Esophagus squamous epithelium (tissue), 5 donors: ENCODE measurements at places on chromosomes 16 and 17.

DNA sequence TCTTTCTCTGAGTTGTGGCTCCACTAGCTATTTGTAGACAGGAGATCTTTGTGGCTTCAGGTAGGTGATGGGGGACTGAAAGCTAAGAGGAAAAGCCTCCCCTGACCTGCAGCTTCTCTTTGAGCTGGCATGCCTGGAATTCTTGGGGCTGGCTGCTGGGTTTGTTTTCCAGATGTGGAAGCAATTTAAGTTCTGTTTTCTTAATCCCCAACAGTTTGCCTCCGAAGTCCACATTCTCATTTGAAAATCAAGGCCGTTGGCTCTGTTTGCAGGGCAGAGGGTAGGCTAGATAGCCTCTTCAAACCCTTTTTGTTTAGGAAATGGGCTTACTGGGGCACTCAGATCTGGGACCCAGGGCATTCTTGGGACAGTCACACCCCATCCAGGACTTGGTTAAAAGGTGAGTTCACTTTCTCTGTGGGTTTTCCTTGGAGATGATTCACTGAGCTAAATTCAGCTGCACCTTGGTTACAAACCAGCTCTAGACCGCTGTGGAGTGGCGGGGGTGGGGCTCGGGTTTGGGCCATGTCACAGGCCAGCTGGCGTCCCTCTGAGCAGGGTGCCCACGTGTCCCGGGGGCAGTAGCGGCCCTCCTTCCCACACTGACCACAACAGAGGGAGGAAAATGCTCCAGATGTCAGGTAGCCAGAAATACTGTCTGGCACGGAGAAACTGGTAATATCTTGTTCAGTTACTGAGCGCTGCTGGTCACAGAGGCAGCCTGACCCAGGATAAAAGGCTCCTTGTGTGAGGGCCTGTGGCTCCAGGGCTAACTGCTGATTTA, 108.5 kb downstream of the RAB11FIP4 start:
- no peak for DNase-seq

DNA sequence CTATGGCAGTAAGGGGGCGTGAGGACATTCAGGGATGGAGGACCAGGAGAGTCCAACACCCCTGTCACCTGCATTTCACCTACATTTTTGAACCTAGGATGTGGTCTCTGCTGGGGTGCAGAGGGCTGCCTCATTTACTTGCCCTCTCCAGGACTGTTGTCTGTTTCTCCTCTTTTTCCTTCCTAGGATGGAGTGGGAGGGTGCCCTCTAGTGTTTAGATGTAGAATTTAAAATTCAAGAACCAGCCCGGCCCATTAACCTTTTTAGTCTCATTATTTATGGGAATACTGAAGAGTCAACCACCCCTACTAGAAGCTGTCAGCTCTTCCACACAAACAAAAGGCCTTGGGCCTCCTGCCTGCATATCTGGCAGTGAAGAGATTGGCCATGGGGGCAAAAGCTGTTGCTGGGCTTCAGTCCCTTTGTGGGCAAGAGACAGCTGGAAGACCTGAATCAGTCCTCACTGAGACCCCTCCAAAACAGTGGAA, 2.5 kb upstream of the STARD3 start:
- no peak for DNase-seq

- no peak for DNase-seq
Measured at GRCh38 chr16:81608523-81609209, 164.1 kb downstream of the CMIP start.

DNA sequence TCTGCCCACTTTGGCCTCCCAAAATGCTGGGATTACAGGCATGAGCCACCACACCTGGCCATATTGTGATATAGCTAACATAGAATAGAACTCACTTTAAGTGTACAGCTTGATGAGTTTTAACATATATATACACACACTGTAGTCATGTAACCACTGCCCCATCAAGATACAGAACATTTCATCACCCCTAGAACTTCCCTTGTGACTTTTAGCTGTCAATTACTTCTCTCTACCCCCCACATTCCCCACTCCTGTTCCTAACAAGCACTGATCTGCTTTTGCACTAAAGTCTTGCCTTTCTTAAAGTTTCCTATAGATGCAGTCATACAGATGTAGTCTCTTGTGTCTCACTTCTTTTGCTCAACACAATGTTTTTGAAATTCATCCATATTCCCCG, 93.1 kb downstream of the PITPNC1 start:
- DNase-seq = no peak

DNA sequence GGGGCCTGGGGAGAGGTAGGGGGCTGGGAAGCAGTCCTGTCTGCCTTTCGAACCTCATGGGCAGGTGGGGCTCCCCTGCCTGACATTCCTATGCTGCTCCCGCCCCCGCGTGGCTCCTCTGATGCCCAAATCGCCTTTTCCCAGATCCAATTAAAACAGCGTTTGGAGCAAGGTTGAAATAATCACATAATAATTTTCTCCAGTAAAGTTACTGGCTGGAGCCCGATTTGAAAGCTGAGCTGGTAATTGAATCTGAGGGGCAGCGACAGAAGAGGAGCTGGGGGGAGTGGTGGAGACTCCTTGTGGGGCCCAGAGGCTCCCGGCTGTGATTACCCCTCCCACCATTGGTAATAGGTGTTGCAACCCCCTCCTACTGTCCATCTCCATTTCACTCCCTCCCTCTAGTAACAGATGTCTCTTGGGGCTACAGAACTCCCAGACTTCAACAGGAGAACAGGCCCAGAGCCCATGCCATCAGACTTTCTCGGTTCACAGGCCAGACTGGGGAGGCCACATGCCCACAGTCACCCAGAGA, 38.9 kb upstream of the C1QL1 start:
- DNase-seq = no peak

DNA sequence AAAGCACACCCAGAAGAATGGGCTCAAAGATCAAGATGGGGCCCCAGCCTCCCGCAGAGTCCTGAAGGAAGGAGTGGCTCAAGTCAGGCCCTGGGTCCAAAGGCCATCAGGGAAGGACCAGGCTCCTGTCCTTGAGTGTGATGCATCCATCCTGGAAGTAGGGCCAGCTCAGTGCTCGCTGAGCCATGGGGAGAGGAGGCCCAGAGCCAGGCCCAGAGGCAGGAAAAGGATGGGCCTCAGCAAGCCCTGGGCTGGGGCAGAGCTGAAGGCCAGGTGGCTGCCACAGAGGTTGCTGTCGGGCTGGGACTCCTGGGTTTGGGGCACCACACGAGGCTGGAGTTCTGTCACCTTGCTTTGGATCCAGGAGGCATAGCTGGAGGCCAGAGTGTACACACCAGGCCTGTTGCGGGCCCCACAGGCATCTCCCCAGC, 3.7 kb downstream of the PRSS8 start:
- DNase-seq = no peak

DNA sequence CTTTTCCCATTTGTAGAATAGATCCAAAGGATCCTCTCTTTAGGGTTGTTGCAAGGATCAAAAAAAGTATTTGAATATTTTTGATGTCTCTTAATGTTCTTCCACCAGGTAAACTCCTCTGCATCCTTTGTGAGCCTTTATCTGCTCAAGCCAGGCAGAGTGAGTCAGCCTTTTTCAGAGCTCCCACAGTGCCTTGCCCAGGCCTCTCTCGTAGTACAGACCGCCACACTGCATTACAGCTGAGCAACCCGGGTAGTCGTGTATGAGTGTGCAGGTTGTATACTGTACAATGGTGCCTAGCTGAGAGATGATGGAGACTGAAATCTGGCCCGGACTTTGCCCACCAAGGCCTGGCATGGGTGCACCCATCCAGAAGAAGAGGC, 20.9 kb downstream of the RHBDL3 start:
- no peak for DNase-seq

- no peak for DNase-seq
Measured at GRCh38 chr16:87265261-87265660, 51.9 kb downstream of the C16orf95 start.

GRCh38 chr17:64158831-64159590, 29.1 kb upstream of the ERN1 start:
- DNase-seq = no peak

GRCh38 chr16:454397-454940, 29.0 kb downstream of the RAB11FIP3 start:
- no peak for DNase-seq

- DNase-seq = no peak
Measured at GRCh38 chr17:26962255-26963162, 331.4 kb upstream of the WSB1 start.

GRCh38 chr17:57342963-57343589, 86.8 kb downstream of the MSI2 start:
- no peak for DNase-seq

- DNase-seq = no peak
Measured at GRCh38 chr17:28324781-28325180, 5.8 kb downstream of the TMEM97 start.

GRCh38 chr16:85254921-85255320, 142.6 kb upstream of the CIBAR2 start:
- DNase-seq = no peak

- DNase-seq = no peak
Measured at GRCh38 chr16:48862087-48862532, 252.1 kb upstream of the N4BP1 start.

GRCh38 chr16:83762141-83762991, 45.4 kb upstream of the HSBP1 start:
- no peak for DNase-seq

DNA sequence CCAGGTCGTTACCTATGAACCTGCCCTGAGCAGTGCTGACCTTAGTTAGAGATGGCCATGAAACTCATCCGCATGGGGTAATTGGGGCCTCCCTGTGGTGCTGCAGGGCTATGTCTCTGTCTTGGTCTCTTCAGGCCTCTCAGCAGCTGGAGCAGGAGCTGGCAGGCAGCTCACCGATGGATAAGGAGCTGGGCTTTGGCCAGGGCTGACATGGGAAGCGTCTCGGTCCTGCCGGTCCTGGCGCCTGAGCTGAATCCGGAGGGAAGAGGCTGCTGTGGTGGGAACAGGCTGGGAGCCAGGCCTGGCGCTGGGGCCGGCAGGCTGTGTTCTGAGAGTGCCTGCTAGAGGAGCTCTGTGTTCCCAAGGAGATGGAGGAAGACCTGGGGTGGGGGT, 10.1 kb downstream of the IL32 start:
- DNase-seq = no peak

GRCh38 chr17:59853168-59853918, 39.4 kb downstream of the TUBD1 start:
- no peak for DNase-seq

GRCh38 chr17:19590912-19591551, 57.4 kb downstream of the SLC47A1 start:
- no peak for DNase-seq

- DNase-seq = no peak
Measured at GRCh38 chr16:52538511-52538910, 8.4 kb downstream of the TOX3 start.
